ENCODE measurements at places on chromosomes 1 and 21. TPM values are rescaled to one million over a fixed set of nuclear protein-coding genes. Genes with fewer than 3 reads are reported as not detected.
A peak's percentile ranks its signal among the peaks of the same experiment; 100 is the strongest.

The TEX38 gene
- total RNA-seq = 0.21 TPM

DNA sequence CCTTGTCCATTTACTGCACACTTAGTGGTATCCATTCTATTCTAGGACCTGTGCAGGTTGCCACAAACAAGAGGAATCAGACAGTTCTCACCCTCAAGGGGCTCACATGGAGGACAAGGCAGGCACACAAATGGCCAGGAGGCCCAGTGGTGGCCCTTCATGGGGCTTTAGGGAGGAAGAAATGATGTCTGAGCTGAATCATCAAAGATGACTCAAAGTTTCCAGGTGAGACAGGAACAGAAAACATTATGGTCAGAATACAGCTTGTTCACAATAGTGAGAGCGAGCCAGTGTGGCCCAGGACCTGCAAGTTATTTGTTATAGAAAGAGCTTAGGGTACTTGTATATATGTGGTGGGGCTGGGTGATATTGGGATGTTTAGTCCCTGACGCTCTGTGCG lies 26.4 kb downstream of the SHISAL2A start:
- no peak overlapping the region for H3K4me3 ChIP-seq
- peaks cover 41% of the 10 kb centered on the region for H3K4me1 ChIP-seq
- no peaks in the 10 kb centered on the region for H3K27me3 ChIP-seq
- H3K27ac ChIP-seq = peak overlapping the region; percentile 85

GRCh38 chr1:4986306-4986705 lies 331.9 kb downstream of the AJAP1 start:
- peaks cover 3% of the 10 kb centered on the region for H3K27me3 ChIP-seq
- peaks cover 61% of the 10 kb centered on the region for H3K36me3 ChIP-seq
- no peak overlapping the region for H3K27ac ChIP-seq
- H3K4me1 ChIP-seq = no peaks in the 10 kb centered on the region

DNA sequence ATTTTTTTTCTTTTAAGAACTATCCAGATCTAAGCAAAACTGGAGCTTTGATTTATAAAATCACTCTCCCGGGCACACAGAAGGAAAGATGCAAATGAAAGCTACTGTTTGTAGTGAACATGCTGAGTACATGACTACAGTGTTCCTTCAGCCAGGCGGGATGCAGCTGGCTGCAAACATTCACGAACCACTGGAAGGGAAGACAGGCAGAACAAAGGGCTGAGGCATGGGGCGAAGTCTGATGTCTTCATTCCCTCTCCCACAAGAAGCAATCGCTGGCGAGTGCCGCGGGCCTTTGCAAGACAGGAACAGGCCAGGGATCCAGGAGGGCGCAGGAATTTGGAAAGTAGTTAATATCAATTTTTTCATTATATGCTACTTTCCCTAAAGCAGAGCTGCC lies 257.9 kb upstream of the AJAP1 start:
- H3K27me3 ChIP-seq = no peaks in the 10 kb centered on the region
- DNase-seq = no peak
- no peaks in the 10 kb centered on the region for H3K4me1 ChIP-seq

DNA sequence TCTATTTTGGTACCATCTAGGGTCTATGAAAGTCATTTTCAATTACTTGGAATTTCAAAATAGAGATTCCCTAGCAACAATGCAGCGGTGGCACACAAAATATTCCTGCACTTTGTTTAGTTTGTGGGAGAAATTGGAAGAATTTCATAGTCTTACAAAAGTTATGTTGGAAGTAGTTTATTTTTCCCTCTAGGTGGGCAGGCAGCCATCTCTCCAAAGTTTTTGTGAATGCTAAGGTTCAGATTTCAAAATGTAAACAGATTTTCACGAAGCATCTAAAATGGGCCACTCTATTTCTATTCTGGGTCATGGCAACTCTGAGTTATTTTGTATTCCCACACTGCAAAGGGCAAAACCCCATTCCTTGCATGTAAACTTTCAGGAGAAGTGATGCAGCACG lies 8.0 kb downstream of the SMCP start:
- no peak for DNase-seq
- H3K27ac ChIP-seq = no peak overlapping the region
- no peaks in the 10 kb centered on the region for H3K27me3 ChIP-seq
- H3K36me3 ChIP-seq = peaks cover 3% of the 10 kb centered on the region

DNA sequence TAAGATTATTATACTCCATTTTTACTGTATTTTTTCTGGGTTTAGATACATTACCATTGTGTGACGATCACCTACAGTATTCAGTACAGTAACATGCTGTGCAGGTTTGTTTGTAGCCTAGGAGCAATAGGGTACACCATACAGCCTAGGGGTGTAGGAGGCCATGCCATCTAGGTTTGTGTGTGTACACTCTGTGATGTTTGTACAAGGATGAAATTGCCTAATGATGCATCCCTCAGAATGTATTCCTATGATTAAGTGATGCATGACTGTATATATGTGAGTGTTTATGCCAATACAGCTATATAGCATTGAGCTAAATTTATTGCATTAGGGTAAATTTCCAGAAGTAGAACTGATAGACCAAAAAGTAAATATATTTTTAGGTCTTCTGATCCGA lies 23.3 kb downstream of the TUFT1 start:
- no peak overlapping the region for H3K27ac ChIP-seq
- no peaks in the 10 kb centered on the region for H3K27me3 ChIP-seq

The KAZN gene
- 16.2 TPM for total RNA-seq

- no peaks in the 10 kb centered on the region for H3K27me3 ChIP-seq
- H3K36me3 ChIP-seq = no peaks in the 10 kb centered on the region
- DNase-seq = no peak
- H3K27ac ChIP-seq = peak overlapping the region; percentile 67
These were observed 93.8 kb downstream of the LAMC2 start for GRCh38 chr1:183279835-183280234.

The RSPH1 gene
- 0.30 TPM for total RNA-seq

GRCh38 chr1:85378534-85378933 lies 86.4 kb downstream of the DDAH1 start:
- H3K27ac ChIP-seq = no peak overlapping the region
- 0 out of 2 replicates have a peak, but pooled peaks cover 5% of the 10 kb centered on the region for H3K27me3 ChIP-seq
- H3K4me1 ChIP-seq = peaks cover 12% of the 10 kb centered on the region
- peaks cover 18% of the 10 kb centered on the region for H3K36me3 ChIP-seq

- no peaks in the 10 kb centered on the region for H3K27me3 ChIP-seq
- DNase-seq = no peak
- H3K27ac ChIP-seq = peak overlapping the region; percentile 49
- H3K4me1 ChIP-seq = no peaks in the 10 kb centered on the region
These were observed 15.1 kb downstream of the THEMIS2 start for GRCh38 chr1:27887215-27888021.

DNA sequence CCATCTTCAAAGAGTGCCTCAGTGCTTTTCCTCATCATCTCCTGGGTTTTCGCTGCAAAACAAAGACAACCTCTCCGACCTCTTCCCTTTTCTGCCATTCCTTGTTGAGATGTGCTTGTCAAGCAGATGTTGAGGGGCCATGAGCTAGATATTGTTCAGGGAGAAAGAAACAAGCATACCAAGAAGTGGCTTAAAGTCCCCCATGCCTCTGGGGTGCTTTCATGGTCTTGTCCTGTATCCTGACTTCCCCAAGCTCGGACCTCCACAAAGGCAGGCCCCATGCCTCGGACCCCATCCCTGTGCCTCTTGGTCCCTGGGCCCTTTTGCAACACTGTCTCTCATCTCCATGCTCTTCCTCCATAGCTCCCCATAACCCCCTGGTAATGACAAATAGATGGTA lies 103.8 kb downstream of the C1orf94 start:
- H3K27ac ChIP-seq = no peak overlapping the region
- DNase-seq = no peak
- H3K4me3 ChIP-seq = no peak overlapping the region
- H3K27me3 ChIP-seq = peaks cover 29% of the 10 kb centered on the region
- H3K36me3 ChIP-seq = no peaks in the 10 kb centered on the region

DNA sequence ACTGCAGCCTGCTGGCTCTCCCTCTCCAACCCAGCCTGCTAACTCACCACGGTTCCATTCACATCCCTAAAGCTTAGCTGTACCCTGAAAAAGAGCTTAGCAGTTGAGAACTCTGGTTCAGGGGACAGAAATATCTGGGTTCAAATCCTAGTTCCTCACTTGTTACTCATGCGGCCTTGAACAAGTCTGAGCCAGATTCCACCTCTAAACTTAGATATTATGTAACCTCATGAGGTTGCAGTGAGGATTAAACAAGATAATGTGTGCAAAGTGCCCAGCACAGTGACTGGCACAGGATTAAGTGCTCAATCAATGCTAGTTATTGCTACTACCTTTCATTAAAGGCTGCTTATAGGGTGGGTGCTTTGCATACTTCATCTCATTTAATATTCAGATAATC lies 41.3 kb upstream of the DHCR24 start:
- no peak for DNase-seq
- H3K4me1 ChIP-seq = no peaks in the 10 kb centered on the region
- H3K27ac ChIP-seq = no peak overlapping the region

The GJA8 gene
- not detected for total RNA-seq

GRCh38 chr1:96978901-96979300 lies 257.3 kb downstream of the PTBP2 start:
- no peak for DNase-seq
- H3K36me3 ChIP-seq = no peaks in the 10 kb centered on the region
- H3K4me3 ChIP-seq = no peak overlapping the region
- 0 out of 2 replicates have a peak overlapping the region, but pooled peaks have one; percentile 4 for H3K27ac ChIP-seq
- H3K27me3 ChIP-seq = no peaks in the 10 kb centered on the region
- H3K4me1 ChIP-seq = peaks cover 20% of the 10 kb centered on the region

- no peak for DNase-seq
- H3K27me3 ChIP-seq = no peaks in the 10 kb centered on the region
- peaks cover 11% of the 10 kb centered on the region for H3K4me1 ChIP-seq
These were observed 11.8 kb downstream of the AHCTF1 start for GRCh38 chr1:246919902-246920301.

GRCh38 chr1:31848381-31848897 lies 32.6 kb upstream of the SPOCD1 start:
- no peaks in the 10 kb centered on the region for H3K36me3 ChIP-seq
- H3K4me1 ChIP-seq = no peaks in the 10 kb centered on the region
- H3K27ac ChIP-seq = no peak overlapping the region

- no peak for DNase-seq
- H3K27ac ChIP-seq = no peak overlapping the region
- no peaks in the 10 kb centered on the region for H3K4me1 ChIP-seq
- no peaks in the 10 kb centered on the region for H3K27me3 ChIP-seq
These were observed 556.5 kb downstream of the PTBP2 start for GRCh38 chr1:97277891-97278654.

- no peak overlapping the region for H3K27ac ChIP-seq
- H3K4me1 ChIP-seq = peaks cover 21% of the 10 kb centered on the region
- no peak for DNase-seq
- H3K4me3 ChIP-seq = no peak overlapping the region
These were observed 19.5 kb upstream of the PADI1 start for GRCh38 chr1:17185485-17185860.

- no peaks in the 10 kb centered on the region for H3K27me3 ChIP-seq
- no peak for DNase-seq
- H3K4me1 ChIP-seq = peaks cover 73% of the 10 kb centered on the region
- H3K4me3 ChIP-seq = no peak overlapping the region
These were observed 44.9 kb downstream of the SYT6 start for GRCh38 chr1:114108751-114109255.

The FMO5 gene
- 1.7 TPM for total RNA-seq

GRCh38 chr1:110083061-110083865 lies 12.8 kb upstream of the ALX3 start:
- no peaks in the 10 kb centered on the region for H3K36me3 ChIP-seq
- peaks cover 96% of the 10 kb centered on the region for H3K27me3 ChIP-seq
- peak overlapping the region; percentile 65 for H3K4me3 ChIP-seq
- DNase-seq = no peak
- no peak overlapping the region for H3K27ac ChIP-seq
- H3K4me1 ChIP-seq = peaks cover 27% of the 10 kb centered on the region

GRCh38 chr1:10939654-10940450 lies 72.6 kb upstream of the TARDBP start:
- peaks cover 26% of the 10 kb centered on the region for H3K4me1 ChIP-seq
- no peak overlapping the region for H3K27ac ChIP-seq
- no peaks in the 10 kb centered on the region for H3K36me3 ChIP-seq
- peaks cover 8% of the 10 kb centered on the region for H3K27me3 ChIP-seq

DNA sequence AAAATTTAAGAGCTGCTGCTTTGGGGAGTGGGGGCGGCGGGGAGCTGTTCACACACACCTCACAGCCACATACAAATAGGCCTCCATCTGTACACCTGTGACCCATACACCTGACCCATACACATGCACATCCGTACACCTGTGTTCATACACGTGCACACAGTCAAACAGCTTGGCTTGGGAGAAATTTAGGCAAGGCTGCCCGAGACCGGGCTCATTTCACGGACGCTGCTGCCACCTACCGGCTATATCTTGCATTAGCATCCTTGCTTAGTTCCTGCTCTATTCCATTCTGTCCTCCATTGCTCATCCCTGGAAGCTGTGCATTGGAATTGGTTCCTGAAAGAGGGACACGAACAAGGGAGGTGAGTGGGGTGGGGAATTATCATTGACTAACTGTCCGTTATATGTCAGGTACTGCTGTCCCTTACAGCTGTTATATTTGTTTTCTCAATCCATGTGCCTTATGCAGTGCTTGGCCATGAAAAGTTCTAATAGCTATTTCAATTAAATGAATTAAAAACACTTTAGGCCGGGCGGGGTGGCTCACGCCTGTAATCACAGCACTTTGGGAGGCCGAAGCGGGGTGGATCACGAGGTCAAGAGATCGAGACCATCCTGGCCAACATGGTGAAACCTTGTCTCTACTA lies 37.1 kb upstream of the EPB41 start:
- no peak overlapping the region for H3K27ac ChIP-seq
- no peaks in the 10 kb centered on the region for H3K27me3 ChIP-seq
- peak; percentile 83 for DNase-seq
- H3K4me1 ChIP-seq = peaks cover 6% of the 10 kb centered on the region

GRCh38 chr1:156598125-156598524 lies 3.2 kb downstream of the GPATCH4 start:
- H3K27ac ChIP-seq = peak overlapping the region; percentile 11
- no peak overlapping the region for H3K4me3 ChIP-seq
- peaks cover 13% of the 10 kb centered on the region for H3K4me1 ChIP-seq
- H3K36me3 ChIP-seq = peaks cover 52% of the 10 kb centered on the region
- DNase-seq = no peak
- H3K27me3 ChIP-seq = no peaks in the 10 kb centered on the region

- H3K4me1 ChIP-seq = peaks cover 40% of the 10 kb centered on the region
- no peak overlapping the region for H3K27ac ChIP-seq
- peaks cover 53% of the 10 kb centered on the region for H3K27me3 ChIP-seq
These were observed 2.0 kb downstream of the PLXNA2 start for GRCh38 chr1:208242146-208242545.

GRCh38 chr1:19370453-19371170 lies 58.5 kb downstream of the SLC66A1 start:
- H3K4me3 ChIP-seq = no peak overlapping the region
- H3K27ac ChIP-seq = peak overlapping the region; percentile 78
- H3K36me3 ChIP-seq = peaks cover 2% of the 10 kb centered on the region
- no peaks in the 10 kb centered on the region for H3K27me3 ChIP-seq

The TRIM46 gene
- total RNA-seq = 21.4 TPM
